ENCODE measurements at places on chromosomes 6 and 20. TPM values are rescaled to one million over a fixed set of nuclear protein-coding genes. Genes with fewer than 3 reads are reported as not detected.

DNA sequence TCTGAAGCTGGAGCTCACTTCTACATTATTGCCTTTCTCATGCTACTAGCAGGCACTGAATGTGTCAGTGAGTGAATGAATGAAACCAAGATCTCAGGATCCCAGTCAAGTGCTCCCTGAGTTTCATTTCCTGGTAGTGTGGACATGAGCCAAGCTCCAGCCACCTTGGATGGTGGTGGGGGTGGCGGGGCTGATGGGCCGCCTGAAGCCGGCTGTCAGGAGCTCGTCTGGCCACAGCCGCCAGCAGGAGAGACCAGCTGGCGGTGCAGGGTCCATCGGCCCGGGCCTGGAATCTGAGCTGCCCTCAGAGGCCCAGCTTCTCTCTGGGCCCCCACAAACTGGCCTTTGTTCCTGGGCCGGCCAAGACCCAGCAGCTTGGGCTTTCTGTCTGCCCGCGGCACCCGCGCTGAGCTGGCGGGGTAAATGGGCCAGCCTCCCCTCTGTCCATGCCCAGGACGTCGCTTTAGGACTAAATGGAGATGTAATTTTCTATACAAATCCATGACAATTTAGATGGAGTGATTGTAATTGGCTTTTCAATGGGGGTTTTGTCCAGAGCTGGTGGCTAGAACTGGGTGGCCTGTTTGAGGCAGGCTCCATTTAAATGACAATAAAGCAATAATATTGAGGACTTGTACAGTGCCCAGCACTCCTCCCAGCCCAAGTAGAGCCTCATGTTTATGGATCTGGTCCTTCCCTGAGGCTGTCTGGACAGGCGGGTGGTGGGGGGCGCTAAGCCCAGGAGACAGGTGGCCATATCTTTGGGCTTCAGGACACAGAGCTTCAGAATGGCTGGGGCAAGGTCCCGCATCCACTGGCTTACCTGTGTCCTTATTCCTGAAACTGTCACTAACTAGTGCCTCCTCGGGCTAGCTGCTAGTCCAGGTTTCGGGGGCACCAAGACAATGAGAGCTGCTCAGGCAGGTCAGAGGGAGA lies 43.5 kb downstream of the NOL4L start:
- no peak for DNase-seq

- DNase-seq: no peak
Measured at GRCh38 chr6:141488488-141488887, 644.2 kb upstream of the GJE1 start.

GRCh38 chr6:5657684-5658430 lies 348.9 kb downstream of the NRN1 start:
- DNase-seq: no peak

GRCh38 chr20:57409316-57409671 lies 18.1 kb downstream of the RBM38 start:
- no peak for DNase-seq

GRCh38 chr6:4185419-4185818 lies 50.0 kb upstream of the ECI2 start:
- DNase-seq: no peak

DNA sequence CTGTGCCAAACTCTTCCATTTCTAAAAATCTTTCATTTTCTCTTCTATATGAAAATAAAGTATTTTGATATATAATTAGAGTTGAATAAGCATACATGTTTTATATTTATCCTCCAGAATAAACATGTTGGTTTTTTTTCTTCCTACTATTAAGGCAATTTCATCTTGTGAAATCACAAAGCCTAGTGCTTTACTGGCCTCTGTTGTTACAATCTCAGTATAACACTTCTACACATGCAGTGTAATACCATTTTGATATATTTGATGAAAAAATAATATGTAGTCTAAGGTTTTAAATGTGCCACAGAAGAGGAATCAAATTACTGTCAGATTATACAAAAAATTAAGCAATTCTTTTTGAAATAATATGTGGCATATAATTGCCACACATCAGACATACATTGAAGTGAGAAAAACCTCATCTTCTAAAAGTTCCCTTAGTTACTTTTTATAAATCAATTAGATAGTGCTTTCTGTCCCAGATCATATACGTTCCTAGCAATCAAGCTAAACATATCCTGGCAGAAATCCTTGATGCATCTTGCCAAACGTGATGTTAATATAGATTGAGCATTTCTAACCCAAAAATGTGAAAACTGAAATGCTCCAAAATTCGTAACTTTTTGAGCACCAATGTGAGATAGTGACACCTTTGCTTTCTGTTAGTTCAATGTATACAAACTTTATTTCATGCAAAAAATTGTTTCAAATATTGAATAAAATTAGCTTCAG lies 225.1 kb upstream of the MANEA start:
- DNase-seq: no peak

- DNase-seq: no peak
Measured at GRCh38 chr6:134680021-134680420, 269.9 kb downstream of the ALDH8A1 start.

DNA sequence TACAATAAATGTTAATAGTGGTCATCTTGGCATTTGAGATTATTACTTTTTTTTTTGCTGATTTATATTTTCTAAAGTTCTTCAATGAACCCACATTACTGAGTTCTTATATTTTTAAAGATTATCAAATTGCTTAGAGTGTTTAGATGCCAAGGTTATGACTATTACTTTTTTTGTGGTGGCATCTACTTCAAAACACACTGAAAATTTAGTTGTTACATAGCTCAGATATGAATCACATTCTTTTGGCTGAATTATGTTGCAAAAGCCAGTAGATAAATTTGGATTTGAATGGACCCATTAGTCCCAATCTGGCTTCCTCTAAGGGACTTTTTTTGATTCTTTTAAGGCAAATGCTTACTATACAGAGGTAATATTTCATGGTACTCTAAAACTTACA lies 8.9 kb downstream of the UTRN start:
- no peak for DNase-seq

GRCh38 chr20:37345339-37346235 lies at the start of gene SRC:
Gene SRC, plus strand, starts transcription at chr20:37346140. Its CDS starts 38,014 bp downstream, at chr20:37384154.
- DNase-seq: peak; percentile 29

DNA sequence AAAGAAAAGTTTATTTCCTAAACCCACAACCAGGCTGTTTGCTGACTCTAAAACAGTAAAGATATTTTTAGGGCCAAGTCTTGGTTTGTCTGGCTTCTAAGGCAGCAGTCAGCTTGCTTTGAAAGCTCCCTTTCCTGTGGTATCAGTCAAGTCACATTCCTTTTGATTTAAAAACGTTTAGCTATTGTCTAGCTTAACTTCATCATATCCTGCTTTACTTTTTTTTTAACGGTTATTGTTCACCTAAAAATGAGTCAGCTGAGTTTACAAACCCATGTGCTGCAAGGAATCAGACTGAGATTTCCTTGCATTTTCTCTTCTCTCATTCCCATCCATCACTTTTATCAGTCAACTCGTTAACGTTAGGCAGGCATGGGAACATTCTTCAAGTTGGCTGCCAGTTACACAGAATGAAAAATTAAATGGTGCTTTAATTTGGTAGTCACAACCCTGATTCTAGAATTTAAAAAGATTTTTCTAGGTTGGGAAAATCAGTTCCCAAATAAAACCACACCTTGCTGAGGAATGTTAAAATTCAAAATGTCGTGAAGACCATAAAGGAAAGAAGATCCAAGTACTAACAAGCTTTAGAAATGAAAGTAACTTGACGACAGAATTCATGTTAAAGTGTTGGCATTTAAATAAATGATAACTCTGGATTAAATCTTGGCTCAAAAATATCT lies 45.9 kb downstream of the ELOVL5 start:
- DNase-seq: no peak

DNA sequence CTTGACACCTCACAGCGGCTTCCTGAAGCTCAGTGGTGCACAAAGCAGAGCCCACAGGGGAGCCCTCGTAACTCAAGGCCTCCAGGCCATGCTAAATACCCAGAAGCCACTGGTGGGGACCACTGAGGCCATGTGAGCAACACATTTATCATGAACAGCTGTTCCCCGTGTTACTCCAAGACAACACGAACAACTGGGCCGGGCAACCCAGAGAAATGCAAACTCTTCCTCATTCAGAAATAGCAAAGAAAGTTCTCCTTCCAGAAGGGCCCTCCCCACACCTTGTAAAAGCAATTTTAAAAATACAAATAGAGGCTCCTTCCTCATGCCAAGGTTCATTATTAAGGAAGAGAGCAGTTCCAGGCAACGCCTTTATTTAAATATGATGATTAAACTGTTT lies 36.3 kb upstream of the SLCO4A1 start:
- DNase-seq: no peak

DNA sequence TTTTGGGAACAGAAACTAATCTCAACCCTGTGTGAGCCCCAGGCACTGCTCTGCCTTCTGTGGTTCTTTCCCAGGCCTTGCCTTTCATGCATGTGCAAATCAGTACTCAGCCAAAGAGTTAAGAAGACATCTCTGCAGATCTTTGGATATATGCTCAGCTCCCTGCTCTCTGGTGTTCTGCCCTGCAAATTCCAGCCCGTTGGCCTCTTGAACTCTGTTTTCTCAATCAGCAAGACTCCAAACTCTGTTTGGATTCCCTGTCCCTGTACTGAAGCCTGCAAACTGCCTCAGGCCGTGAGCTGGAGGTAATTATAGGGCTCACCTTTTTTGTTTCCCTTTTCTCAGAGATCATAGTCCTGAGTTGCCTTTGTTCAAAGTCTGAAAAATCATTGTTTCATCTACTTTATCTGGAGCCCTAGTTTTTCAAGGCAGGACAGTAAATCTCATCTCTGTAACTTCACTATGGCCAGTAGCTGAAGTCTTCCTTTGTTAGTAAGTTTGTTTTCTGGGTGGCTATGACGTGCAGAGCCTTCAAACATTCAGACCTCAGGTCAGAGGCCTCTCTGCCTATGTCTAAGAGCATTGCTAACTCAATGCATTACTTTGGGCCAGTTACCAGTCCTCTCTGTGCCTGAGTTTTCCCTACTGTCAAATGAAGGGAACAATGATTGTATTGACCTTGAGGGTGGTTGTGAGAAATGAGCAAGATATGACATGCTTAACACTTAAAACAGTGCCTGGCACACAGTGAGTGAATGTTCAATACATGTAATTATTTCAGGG lies 15.9 kb upstream of the MDFI start:
- DNase-seq: no peak

GPX5 gene
- polyA plus RNA-seq: not detected

COL9A3 gene
- polyA plus RNA-seq: 9.8 TPM

HLA-A gene
- polyA plus RNA-seq: 962 TPM

CENPW gene
- polyA plus RNA-seq: 9.7 TPM

MYCT1 gene
- 10.6 TPM for polyA plus RNA-seq

SGK2 gene
- 1.9 TPM for polyA plus RNA-seq

SIRPB1 gene
- 0.38 TPM for polyA plus RNA-seq

TCF15 gene
- 0.65 TPM for polyA plus RNA-seq

ADGRF1 gene
- 5.3 TPM for polyA plus RNA-seq

HLA-DPA1 gene
- polyA plus RNA-seq: 51.6 TPM

FILIP1 gene
- 25.5 TPM for polyA plus RNA-seq

Data from urinary bladder (tissue), 4 donors.